Hippocampal formation (tissue), 2 donors: ENCODE measurements at places on chromosomes 16 and 17.

DNA sequence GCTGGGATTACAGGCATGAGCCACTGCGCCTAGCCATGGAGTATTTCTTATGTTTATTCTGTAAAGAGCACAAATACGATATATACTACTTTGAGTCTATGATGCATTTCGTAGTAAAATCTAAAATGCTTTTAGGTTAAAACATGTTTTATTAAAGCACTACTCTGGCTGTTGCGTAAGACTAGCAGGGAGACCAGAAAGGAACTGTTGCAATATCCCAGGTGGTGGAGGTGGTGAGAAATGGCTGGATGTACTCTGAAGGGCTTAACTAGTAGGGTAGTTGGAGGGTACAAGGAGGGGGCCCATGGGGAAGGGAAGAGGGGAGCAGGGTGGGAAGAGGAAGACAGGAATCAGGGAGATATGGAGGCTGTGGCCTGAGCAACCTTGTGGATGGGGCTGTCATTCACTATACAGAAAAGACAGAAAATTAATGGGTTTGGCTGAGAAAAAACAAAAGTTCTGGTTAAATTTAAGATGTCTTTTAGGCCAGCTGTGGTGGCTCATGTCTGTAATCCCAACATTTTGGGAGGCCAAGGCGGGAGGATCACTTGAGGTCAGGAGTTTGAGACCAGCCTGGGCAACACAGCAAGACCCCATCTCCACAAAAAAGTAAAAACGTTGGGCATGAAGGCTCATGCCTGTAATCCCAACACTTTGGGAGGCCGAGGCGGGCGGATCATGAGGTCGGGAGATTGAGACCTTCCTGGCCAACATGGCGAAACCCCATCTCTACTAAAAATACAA, 35.8 kb downstream of the ST3GAL2 start:
- DNase-seq = no peak

GRCh38 chr17:231966-232807, 50.7 kb upstream of the DOC2B start:
- DNase-seq = no peak

- DNase-seq = no peak
Measured at GRCh38 chr16:61014869-61015268, 1021.4 kb downstream of the CDH8 start.

- no peak for DNase-seq
Measured at GRCh38 chr16:11401161-11402050, 56.1 kb downstream of the RMI2 start.

DNA sequence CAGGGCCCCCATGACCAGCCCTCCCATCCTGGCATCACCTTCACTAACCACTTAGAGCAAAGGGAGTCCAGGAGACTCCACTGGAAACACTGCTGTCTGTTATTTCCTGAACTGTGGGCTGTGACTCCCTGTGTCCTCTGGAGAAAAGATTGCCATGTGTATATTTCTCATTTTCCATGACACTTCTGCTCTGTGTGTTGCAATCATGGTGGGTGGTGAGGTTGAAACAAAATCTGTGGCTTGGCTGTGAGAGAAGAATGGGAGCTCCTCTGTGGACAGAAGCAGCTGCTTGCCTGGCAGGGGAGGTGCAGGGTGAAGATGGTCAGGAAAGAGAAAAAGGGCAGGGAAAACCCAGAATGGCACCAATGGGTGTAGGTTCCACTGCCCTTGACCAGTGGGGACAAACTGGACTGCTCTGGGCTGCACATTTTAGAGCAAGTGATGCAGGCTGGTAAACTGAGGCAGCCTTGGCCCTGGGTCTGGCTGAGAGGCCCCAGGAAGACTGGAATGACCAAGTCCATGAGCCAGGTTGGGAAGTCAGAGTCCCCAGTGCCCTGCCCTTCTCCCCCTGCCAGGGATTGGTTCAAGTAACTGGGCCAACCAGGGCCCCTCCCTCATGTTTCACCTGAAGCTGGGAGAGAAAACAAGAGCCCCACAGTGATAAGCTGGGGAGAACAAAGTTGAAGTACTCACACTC, 314.3 kb downstream of the C16orf95 start:
- no peak for DNase-seq

DNA sequence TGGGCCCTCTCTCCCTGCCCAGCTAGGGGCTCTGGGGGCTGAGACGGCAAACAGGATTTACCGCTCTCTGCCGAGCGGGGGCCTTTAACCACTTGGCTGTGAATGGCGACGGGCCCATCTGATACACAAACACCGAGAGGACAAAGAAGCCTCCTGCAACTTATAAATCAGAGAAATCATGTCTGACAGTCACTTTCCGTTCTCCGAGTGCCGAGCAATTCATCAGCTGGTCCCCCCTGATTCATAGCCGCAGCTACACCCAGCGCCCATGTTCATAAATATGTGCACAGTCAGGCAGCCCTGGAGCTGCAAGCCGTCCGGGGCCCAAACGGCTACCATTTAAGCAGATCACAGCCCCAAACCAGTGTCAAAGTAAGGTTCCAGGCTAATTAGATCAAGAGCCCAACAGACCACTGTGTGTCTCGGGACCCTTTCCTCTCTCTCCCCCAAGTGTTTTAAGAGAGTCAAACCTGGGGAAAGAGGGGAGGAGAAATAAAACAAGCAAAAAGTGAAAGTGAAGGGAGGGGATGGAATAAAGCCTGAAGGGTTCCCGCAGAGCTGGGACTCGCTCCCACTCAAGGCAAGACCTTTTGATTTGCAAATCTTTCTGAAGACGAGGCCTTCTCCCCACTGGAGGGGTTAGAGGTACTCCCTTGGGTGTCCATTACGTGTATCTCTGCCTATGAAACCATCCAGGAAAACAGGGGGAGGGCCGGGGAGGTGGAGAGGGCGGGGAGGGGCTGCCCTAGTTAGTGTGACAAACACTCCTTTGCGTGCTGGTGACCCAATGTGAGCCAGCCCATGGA, 154.7 kb downstream of the C16orf78 start:
- DNase-seq = no peak
